Stimulated activated CD4-positive, alpha-beta T cell treated with anti-CD3 and anti-CD28 coated beads, Interleukin-1b, Interleukin-23, amount 100 ng/mL, for 1 hour (primary cell): ENCODE measurements at places on chromosomes 6 and 20.

DNA sequence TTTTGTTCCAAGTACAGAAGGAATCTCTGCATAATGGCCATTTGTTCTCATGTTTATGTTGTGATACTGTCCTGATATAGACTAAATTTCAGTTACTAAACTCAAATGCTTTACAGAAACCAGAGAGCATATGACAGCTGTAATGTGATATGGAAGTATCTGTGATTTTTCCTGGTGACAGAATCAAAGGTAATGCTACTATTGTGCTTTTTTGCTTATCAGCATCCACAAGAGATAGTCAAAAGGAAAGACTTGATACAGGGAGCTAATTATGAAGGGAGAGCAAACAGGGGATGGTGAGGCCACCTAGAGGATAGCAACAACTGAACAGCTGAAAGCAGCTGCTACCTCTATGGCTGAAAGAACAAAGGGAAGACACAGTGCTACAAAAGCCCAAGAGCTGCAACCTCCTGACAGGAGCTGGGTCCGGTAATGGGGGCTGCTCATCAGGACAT, 181.4 kb downstream of the PHF3 start:
- no peak for DNase-seq

DNA sequence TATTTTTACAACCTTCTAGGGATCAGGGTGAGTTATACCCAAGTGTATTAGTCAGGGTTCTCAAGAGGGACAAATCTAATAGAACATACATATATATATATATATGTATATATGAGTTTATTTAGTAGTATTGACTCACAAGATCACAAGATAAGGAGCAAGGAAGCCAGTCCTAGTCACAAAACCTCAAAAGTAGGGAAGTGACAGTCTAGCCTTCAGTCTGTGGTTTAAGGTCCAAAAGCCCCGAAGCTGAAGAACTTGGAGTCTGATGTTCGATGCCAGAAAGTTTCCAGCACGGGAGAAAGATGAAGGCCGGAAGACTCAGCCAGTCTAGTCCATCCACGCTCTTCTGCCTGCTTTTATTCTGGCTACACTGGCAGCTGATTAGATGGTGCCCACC, 632.7 kb upstream of the AGPAT4 start:
- no peak for DNase-seq

DNA sequence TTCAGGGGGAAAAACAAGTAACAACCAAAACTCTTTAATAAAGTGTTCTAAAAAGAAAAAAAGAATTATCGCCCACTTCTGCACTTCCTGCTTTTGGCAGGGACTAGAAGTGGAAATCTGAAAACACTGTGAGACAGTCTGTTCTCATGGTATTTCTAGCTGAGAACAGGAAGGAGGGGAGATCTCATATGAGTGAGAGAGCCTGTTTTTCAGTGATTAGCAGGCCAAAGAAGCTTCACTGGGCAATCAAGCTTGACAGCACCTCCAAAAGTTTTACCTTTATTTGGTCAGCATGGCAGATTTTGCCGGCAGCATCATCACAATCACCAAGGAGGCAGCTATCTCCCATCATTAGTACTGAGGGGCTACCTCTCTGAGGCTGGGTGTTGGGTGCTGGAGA, 79.5 kb upstream of the ATXN1 start:
- DNase-seq, result no peak

GRCh38 chr6:38346291-38347079, 293.2 kb downstream of the BTBD9 start:
- no peak for DNase-seq
